GOT3 (cell line): ENCODE measurements at places on chromosomes 2 and 18.

DNA sequence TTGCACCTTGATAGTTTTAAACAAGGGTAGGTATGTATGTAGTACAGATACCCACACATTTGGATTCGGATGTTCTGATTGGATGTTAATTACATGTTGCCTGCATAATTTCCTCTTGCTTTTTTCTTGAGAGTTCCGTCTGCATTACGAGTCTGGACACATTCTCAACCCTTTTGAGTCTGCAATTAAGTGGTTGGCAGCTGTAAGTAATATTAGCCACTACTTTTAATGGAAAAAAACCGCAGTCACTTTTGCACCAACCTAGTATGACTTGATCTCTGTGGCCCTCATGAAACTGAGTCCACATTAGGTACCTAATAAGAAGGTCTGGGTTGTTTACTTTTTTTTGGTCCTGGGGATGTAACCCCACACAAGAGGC lies 217.3 kb downstream of the VAPA start:
- DNase-seq: no peak

GRCh38 chr2:78734221-78734620 lies 291.3 kb upstream of the REG3G start:
- no peak for DNase-seq

DNA sequence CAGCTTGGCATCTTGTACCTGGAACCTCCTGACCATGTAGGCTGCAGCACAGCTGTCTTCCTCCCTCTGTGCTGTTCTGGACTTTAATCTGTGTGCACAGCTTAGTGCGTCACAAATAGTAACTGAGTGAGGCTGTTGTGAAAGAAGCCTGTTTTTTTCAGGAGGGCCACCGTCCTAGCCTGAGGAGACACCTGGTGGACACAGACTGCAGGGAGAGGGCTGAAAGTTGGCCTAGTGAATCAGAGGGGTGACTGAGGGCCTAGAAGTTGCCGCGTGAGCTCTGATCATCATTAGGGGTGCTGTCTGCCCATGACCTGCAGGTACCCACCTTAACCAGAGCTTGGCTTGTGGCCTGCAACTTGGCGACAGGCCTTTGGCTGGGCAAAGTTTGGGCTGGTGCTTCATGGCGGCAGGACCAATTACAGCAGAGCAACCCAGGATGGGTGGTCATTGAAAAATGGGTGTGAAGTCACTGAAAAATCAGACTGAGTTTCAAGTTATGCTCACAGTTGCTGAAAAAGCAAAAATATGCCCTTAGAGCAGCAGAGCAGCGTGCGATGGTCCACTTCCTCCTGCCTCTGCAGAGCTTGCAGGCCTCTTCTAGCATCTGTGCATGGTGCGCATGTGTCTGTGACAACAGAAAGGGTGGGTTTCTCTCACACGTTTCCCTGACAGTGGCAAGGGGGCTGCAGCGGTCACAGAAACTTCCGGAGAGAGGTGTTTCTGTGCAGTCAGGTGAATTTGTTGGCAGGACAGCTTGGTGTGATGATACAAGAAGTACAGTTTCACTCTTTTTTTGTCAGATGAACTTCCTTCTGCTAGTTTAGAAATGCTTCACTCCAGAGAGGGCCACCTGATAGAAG lies 9.6 kb downstream of the GDF7 start:
- DNase-seq: no peak

DNA sequence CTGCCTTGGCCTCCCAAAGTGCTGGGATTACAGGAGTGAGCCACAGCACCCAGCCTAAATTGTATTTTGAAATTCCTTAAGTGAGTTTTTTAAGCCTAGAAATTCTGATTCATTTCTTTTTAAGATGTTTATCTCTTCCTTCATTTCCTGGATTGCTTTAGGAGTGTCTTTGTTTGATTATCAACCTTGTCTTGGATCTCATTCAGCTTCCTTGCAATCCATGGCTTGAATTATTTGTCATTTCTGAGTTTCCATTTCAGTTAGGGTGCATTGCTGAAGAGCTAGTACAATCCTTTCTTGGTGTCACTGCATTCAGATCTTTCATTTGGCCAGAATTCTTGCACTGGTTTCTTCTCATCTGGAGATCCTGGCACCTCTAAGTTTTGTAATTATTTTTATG lies 606.4 kb upstream of the ZNF804A start:
- no peak for DNase-seq
